ENCODE measurements at places on chromosomes 1 and 21.

GRCh38 chr21:33198346-33199099 lies 31.2 kb upstream of the IFNAR2 start:
- no peak for DNase-seq

DNA sequence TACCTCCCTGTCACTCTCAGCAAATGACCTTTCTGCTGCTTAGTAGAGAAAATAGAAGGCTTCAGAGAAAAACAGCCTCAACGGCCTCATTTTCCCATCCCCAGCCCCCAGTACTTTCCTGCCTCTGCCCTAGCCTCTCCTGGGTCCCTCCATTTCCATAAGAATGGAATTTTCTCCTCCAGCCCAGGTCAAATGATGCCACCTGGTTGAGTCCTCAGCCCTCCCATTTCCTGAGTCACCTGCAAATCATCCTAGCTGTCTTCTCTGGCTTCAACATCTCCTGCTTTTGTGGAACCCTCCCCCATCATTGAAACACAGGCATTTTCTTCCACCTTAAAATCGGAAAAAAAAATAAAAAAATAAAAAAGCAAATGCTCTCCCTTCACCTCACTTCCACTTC lies 35.1 kb downstream of the OLIG1 start:
- DNase-seq, result no peak

GRCh38 chr21:45827302-45827692 lies 154.3 kb upstream of the COL6A1 start:
- no peak for DNase-seq

DNA sequence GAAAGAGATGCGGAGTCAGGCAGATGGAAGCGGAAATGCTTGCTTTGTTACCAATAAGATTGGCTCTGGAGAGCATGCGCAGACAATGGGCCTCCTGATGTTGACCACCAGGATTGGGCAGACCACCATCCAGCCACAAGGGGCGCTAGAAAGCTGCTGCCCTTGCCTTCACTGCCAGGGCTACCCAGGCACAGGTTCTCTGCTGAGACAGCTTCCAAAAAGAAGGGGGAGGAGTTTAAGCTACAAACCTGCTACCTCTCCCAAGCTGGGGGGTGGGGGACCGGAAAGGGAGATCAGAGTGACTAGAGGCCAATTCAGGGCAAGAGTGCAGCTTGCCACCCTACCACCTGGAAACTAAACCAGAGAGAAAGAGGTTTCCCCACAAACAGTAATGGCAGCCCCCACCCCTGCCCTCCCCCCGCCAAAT lies 369.7 kb downstream of the RRAGC start:
- DNase-seq, result peak; percentile 45

- DNase-seq, result no peak
These were observed 99.3 kb downstream of the FMN2 start for GRCh38 chr1:240190881-240191401.

- DNase-seq, result no peak
These were observed 55.8 kb downstream of the YARS1 start for GRCh38 chr1:32761253-32761877.

GRCh38 chr1:47409311-47410067 lies 6.6 kb upstream of the FOXE3 start:
- DNase-seq, result no peak

GRCh38 chr1:178258536-178258935 lies 164.6 kb downstream of the RASAL2 start:
- no peak for DNase-seq

- DNase-seq, result no peak
These were observed 53.9 kb downstream of the PRDM15 start for GRCh38 chr21:41825216-41825615.

- DNase-seq, result no peak
These were observed 466 bp downstream of the PEX10 start for GRCh38 chr1:2411801-2412394.

DNA sequence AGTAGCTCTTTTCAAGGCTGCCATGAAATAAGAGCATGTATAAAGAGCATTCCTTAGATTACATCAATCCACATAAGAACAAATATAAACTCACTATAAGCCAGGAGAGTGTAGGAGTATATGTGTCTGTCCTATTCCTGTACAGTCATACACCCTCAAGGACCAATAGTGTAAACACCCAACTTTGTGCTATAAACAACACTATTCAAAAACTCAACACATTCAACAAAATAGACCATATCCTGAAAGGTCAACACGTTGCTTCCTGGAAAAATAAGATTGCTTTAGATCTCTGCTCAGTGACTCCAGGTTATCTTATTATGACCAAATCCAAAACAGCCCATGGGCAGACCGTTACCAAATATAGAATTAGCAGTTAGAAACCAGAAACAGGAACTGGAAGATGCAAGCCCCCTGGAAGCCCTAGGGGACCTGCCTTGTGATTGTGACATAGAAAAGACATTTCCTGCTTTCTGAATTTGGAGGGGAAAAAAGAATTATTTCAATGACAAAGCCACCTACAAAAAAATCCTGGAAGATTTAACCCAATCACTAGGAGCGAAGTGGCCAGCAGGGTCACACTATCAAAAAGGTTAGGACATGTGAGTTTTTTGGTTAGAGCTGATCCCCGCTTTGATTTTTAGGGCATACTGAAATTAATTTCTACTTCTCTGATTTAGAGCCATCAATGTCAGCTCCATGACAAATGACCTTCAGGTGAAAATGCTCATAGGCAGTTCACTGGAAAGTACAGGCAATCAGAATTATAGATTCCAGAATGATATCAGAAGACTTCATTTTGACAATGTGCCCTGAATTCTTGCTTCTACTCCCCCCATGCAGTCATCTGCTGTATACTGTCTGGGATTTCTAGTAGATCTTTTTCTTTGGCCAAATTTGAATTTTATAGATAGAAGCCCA lies 59.9 kb downstream of the LRRC8C start:
- no peak for DNase-seq

GRCh38 chr1:230867903-230868735 lies at the start of gene C1orf198:
TSS of gene C1orf198 (minus strand) at chr1:230868521. CDS start at chr1:230868512, 9 bp downstream.
- peak; percentile 37 for DNase-seq

DNA sequence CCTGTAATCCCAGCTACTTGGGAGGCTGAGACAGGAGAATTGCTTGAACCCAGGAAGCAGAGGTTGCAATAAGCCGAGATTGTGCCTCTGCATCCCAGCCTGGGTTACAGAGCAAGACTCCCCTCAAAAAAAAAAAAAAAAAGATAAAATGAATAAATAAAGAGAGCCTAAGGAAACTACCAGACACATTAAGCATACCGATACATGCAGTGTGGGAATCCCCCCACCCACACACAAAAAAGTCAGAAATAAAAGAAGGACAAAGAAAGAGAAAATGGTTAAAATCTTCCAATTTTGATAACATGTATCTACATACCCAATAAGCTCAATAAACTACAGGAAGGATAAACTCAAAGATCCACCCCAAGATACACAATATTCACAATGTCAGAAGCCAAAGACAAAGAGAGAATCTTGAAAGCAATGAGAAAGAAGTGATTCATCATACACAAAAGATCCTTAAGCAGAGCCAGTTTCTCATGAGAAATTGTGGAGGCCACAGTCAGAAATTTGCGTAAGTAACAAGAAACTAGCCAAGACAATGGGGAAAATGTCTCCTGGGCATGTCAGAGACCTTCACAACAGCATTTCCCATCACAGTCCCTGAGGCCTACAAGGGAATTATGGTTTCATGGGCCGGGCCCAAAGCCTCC lies 1197.0 kb downstream of the AMY1C start:
- no peak for DNase-seq

GRCh38 chr1:46072975-46073374 lies 59.5 kb downstream of the PIK3R3 start:
- DNase-seq, result no peak

DNA sequence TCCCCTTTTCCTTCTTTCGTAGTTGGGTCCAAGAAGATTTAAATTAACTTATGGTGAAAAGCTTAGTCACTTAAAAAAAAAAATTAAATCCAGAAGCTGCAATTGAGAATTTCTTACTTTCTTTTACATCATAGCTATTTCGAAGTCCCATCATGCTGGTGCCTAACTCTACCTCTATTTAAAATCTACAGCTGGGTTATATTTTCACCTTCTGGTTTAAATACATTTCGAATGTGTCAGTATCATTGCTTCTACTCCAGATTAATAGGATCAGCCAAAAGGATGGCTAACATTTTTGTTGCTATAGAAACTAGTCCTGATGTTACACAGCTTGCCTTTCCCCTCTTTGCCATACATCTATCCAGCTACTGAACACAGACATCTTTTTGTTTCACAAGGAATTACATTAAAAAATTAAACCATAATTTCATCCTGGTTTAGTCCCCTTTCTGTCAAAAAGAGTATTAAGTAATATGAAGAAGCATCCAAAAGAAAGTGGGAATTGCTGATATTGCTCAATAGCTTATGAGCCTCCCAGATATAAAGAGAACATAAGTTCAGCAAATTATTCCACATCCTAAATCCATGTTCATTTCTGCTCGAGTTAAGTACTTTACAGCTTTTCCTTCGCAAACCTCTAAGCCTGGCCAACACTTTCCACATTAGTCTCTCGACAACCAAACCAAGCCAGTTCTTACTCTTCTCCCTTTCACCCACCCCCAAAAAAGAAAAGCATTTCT lies 396.7 kb upstream of the DAB1 start:
- DNase-seq, result no peak

- DNase-seq, result no peak
These were observed 77.5 kb downstream of the KCND3 start for GRCh38 chr1:111911776-111912515.

- DNase-seq, result no peak
These were observed 130.6 kb upstream of the CACNA1E start for GRCh38 chr1:181352695-181353094.

GRCh38 chr21:44391345-44392091 lies 38.1 kb downstream of the TRPM2 start:
- no peak for DNase-seq

DNA sequence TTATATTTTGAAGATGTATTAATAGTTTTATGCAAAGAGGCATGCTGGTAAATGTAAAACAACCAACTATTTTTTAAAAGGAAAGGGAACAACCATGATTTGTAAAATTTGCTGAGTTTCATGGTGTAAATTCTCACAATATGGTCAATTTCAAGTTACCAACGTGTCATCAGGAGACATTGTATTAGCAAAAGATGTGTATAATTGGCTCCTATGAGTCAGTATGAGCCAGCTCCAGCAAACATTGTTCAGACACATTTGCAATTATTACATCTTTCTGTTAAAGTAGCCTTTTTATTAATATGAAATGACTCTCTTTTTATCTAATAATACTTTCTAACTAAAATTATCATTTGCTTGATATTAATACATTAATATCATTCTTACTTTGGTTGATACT lies 15.3 kb downstream of the CFH start:
- no peak for DNase-seq

- DNase-seq, result no peak
These were observed 20.7 kb upstream of the RCC2 start for GRCh38 chr1:17460219-17460618.

All from NCI-H1930 (cell line).